ENCODE measurements at places on chromosomes 5 and 9.

DNA sequence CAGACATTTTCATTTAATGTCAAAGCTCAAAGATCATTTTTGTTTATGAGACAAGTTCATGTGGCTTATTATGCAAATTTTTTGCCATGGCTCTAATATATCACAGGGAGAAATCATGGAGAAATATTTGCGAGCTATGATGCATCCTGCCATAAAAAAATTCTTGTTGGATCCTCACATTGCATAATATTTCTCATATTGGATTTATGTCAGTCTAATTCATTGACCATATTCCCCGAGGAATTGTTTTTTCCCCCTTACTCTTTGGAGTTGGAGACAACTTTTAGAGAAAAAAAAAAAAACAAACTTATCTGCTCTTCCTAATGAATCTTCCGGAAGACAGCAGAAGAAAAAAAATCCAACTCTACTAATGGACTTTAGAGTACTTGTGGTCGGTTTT lies 4.3 kb downstream of the ZNF462 start:
- no peak for DNase-seq

DNA sequence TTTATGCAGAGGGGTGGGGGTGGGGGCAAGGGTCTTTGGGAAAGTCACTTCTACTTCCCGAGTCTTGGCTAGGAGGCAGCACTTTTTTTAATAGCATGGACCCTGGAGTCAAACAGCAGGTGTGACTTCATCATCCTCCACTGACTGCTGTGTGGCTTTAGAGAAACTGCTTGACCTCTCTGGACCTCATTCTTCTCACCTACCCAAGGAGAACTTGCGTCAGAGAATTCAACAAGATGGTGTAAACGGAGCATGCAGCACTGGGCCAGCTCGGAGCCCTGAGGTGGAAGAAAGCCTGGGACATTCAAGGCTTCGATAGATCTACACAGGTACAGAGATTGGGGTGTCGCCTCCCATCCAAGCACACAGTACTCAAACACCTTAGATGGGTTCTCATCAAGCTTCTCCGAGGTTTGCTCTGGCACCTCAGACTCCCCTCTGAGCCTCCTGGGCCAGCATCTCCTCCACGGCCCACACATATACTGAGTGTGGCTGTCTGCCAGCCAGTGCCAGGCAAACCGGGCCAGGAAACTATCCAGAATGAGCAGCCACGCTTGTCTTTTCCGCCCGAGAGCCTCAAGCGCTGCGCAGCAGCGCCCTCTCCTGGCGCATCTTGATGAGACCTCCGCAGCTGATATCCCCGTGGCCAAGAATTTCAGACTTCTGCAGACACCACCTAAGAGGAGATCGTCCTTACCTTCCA lies 4.6 kb upstream of the SLC25A48 start:
- DNase-seq: peak; percentile 50

- no peak for DNase-seq
Measured at GRCh38 chr5:112061666-112062065, 304.7 kb upstream of the NREP start.

DNA sequence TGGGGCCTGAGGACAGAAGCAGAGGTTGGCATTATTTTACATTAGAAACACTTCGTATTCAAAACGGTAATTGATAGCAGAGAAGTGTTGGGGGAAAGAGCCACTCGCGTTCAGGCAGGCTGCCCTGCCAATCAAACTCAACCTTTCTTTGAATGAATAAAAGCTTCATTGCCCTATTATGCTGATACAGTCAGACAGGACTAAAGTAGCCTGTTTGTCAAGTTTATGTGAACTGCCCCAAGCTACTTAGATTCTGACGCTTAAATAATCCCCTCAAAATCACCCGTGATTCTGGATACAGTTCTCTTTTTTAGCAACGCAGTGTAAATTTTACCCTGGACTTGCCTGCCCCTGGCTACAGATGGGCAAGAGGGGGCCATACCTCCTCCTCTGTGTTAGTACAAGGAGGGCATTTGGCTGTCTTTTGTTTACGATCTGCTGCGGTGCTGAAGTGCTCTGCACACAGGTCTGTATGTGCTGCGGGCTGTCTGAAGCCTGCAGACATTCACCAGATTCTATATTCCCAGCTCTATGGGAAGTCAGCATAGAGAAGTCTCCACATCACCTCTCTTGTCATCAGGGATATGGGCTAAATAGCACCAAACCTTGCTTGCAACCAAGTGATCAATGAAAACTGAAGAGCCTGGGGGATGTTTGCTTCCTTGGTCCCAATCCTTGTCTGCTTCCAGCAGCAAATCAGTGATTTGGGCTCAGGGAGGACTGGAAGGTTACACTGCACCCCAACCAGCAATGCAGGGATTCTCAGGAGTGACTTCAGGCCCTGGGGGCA lies 218.4 kb downstream of the EBF1 start:
- DNase-seq: no peak

- no peak for DNase-seq
Measured at GRCh38 chr9:3138231-3139229, 294.6 kb upstream of the PUM3 start.

DNA sequence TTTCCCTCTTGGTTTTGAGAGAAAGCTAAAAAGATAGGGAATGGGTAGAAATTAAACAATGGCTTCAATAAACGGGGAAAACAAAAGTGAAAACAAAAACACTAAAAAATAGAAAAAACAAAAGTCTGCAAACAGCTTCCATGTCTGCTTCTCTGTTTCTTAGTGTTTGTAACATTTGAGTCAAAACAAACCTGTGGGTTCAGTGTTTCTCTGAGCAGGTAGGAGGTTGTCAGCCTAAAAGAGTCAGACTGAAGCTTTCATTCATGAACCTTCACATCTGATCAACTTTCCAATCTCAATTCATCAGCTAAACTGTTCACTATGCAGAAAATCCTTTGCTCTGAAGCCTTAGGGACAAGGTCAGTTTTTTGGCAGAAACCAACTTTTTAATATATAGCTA lies 102.5 kb upstream of the ADAMTS16 start:
- DNase-seq: no peak

GRCh38 chr5:138577452-138577851 lies 2.3 kb upstream of the HSPA9 start:
- DNase-seq: no peak

DNA sequence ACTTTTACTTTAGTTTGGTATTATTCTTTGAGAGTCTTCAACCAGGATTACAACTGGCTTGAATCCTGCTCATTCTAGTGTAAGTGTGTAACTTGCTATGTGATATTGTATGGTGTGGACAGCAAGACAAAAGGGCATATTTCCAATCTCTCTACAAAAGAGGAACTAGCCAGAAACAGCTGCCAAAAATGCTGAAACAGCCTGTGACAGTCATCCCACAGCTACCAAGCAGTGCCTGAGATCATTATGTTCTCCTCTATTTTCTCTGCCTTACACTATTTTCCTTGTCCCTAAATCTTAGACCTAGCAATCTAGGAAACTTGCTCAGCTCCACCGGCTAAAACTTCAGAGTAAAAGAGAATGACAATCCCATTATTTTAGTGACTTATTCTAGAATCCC lies 42.8 kb downstream of the WDR41 start:
- no peak for DNase-seq

GRCh38 chr5:40672425-40672824 lies 7.3 kb upstream of the PTGER4 start:
- DNase-seq: no peak

DNA sequence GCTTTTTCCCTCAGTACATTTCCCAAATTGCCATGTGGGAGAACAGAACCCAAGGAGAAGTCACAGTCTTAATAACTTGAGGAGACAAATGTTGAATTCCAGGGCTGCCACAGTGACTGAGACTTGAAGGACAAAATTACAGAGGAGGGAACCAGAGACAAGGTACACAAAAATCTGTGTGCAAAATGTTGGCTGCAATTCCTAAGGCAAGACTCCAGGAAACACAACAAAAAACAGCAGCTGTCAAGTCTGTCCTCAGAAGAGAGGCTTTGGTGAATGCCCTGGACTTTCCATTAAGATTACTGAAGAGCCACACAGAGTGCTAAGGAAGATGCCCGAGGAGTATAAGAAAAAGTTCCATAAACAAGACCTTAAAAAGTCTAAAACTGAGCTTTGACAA lies 21.1 kb downstream of the AP3B1 start:
- no peak for DNase-seq

- DNase-seq: no peak
Measured at GRCh38 chr9:127506814-127507750, 55.8 kb downstream of the LRSAM1 start.

GRCh38 chr9:104177003-104177611 lies 83.0 kb downstream of the SMC2 start:
- DNase-seq: no peak

DNA sequence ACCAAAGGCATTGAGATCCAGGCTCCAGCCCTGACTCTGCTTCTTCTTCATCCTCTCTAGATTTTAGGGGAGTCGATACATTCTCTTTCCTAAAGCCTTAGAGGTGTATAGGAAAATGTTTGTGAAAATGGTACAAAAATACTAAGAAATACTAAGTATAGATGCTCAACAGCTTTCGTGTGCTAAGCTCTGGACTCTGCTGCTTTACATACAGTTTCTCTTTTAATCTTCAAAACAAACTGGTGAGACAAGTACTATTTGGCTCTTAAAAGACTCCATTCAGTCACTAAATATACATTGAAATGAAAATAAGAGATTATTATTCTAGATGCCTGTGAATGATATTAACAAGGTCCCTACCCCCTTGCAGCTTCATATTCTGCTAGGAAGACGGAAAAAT lies 174.5 kb upstream of the TRPM3 start:
- DNase-seq: no peak

- DNase-seq: no peak
Measured at GRCh38 chr9:87708986-87709728, 16.8 kb upstream of the CTSL start.

- DNase-seq: no peak
Measured at GRCh38 chr5:178119915-178120606, 6.7 kb downstream of the N4BP3 start.

DNA sequence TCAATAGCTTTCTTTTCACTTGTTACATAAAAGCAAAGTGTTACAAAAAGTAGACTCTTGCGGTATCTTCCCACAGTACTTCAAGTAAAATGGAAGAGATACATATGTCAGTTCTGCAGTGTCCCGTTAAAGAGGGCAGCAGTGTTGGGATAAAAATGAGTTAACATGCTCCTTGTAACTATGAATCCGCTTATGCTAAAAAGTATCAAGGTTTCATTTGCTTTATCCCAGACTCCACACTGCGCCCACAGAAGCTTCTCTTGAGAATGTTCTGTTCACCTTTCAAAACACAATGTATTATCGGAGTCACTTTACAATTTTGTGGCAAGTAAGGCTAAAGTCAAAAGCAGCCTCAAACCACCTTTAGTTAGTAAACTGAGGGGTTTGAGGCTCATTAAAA lies 790 bp downstream of the PTAR1 start:
- DNase-seq: no peak

DNA sequence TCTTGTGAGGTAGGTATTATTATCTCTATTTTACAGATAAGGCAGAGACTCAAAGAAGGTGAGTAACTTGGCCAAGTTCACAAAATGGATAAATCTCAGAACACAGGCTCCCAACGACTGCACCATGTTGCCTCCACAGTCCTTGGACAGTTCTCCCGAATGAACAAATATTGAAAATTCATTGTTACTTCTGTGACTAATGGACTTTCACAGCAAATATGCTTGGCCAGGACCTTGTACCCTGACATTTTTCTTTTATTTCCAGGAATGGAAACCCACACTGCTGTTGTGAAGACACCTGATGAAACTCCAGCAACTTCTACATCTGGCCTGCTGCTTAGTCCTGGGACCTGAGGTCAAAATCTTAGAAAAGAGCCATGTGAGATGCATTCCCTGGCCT lies 2.5 kb upstream of the CYSTM1 start:
- no peak for DNase-seq

GRCh38 chr5:139422307-139422893 lies 16.9 kb downstream of the DNAJC18 start:
- peak; percentile 79 for DNase-seq

DNA sequence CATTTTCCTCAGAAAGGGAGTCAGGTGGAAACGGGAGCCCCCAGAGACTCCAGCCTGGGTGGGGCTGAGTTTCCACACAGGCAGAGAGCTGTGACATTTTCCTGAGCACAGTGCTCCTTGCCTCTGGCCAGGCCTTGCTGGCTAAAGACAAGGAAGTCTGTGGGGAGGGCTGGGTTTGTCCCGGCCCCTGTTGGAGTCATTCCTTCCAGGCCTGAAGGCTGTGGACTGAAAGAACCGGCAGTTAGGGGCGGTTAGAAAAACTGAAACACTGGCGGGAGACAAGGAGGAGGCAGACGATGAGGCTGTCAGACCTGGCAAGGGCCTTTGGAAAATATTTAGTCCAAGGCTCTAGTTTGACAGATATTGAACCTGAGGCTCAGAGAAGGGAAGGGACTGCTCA lies 29.9 kb downstream of the COL15A1 start:
- DNase-seq: no peak

GRCh38 chr9:71604197-71605063 lies 163.9 kb downstream of the CEMIP2 start:
- peak; percentile 50 for DNase-seq

DNA sequence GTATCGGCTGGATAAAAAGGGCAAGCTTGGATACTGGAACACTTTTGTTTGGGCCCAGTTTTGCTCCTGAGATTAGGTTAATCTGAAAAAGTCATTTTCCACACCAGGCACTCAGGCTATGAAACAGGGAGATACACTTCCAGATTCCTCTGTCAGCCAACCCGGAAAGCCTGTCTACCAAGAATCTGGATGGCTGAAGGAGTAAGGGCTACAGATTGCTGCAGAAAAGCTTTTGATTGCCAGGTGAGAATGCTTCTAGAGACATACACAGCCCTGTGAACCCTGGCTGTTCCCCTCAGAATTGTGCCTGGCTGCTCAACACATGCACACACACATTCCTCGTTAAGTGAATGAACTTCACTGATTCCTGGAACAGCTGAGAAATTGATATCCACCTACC lies 114.4 kb downstream of the PSD2 start:
- no peak for DNase-seq

GRCh38 chr5:96402500-96402899 lies 30.5 kb downstream of the PCSK1 start:
- no peak for DNase-seq

GRCh38 chr9:69495296-69495695 lies 170.3 kb downstream of the ENTREP1 start:
- DNase-seq: no peak

- no peak for DNase-seq
Measured at GRCh38 chr9:117046666-117047327, 359.7 kb downstream of the TRIM32 start.

DNA sequence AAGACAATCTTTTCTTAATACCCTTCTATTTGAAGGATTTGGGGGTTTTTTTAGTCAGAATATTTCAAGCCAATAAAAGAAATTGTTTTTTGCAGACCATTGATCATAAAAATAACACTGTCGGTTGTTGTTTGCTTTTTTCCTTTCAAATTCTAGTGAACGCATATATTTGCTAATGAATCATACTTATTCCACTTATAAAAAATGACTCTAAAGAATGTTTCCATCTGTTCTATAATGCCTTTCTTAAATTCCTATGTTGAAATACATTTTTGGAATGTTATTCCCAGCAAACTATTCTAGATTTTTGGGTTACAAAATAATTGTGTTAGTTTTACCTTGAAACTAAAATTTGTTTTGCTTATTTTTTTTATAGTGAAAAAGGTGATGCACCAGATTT lies 32.2 kb downstream of the CWC27 start:
- DNase-seq: no peak

GRCh38 chr9:93298498-93299417 lies 114.8 kb downstream of the WNK2 start:
- DNase-seq: no peak

- no peak for DNase-seq
Measured at GRCh38 chr5:94725142-94725541, 106.7 kb downstream of the SLF1 start.
